Dermis microvascular lymphatic vessel endothelial cell (primary cell): ENCODE measurements at places on chromosomes 3 and 15.
A peak's percentile ranks its signal among the peaks of the same experiment; 100 is the strongest.

DNA sequence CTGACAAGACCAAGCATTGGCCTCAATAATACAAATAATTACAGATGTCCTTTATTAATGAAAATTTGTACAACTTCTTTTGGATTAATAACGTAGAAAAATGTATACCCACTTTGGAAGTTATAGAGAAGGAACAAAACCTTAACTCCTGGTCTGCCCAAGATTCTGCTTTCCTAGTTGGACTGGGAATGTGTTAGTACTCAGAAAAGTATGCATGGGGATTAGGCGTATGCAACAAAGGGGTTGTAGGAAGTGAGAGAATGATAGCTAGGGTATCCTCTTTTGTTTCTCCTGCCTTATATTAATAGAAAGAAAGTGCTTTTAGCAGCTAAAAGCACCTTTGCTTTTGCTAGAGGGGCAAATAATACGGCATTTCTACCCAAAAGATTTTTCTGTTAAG lies 116.2 kb upstream of the LRRFIP2 start:
- DNase-seq, result no peak

- no peak for DNase-seq
Measured at GRCh38 chr15:68441045-68441743, 9.2 kb upstream of the ITGA11 start.

- DNase-seq, result peak; percentile 47
Measured at GRCh38 chr15:93035953-93036810, 52.8 kb downstream of the RGMA start.

DNA sequence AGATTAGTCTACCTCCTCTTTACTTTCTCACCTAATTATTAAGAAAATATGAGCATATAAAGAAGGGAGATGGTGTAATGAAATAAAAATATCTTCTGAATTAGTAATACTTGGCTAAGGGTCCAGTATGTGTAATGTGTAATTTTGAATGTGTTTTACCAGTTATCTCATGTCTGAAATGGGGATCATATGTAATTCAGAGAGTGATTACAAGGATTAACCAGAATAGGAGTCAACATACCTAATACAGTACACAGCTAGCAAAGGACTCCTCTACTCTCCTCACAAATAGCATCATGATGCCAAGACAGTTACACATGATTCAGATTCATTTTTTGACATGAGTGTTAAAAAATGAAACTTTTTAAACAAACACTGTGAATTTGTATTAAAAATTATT lies 570.4 kb downstream of the SI start:
- DNase-seq, result no peak

DNA sequence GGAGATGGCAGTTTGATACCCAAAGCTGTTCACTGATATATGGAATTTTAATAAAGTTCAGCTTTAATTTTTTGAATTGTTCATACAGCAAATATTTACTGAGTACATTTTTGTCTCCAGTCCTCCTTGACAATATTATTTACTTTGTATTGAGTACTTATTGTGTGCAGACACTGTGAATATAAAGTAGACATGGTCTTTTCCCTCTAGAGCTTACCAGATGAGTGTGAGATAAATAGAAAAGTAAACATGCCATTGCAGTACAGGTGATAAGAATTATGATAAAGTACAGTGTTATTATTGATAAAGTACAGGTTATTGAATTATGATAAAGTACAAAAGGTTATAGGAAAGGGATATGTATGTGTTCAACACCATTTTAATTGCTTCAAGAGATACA lies 2.1 kb downstream of the UBA5 start:
- DNase-seq, result no peak

GRCh38 chr3:147038481-147038880 lies 367.9 kb downstream of the ZIC4 start:
- DNase-seq, result no peak

DNA sequence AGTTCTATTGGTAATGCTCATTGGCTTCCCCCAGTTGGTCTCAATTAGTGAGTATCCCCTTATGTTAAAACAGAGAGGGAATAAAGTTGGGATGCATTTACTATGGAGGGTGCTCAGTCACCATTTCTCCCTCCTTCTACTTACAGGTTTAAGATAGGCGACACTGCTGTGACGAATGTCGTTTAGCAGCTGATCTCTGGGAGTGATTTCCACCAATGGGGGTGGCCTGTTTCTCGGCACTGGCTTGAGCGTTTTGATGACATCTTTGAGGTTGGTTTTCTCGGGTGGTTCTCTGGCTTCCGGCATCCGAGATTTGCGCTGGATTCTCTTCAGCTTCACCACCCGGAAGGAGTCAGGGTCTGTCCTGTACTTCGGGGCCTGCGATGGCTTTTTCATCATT lies 3.8 kb downstream of the LMOD3 start:
- no peak for DNase-seq

DNA sequence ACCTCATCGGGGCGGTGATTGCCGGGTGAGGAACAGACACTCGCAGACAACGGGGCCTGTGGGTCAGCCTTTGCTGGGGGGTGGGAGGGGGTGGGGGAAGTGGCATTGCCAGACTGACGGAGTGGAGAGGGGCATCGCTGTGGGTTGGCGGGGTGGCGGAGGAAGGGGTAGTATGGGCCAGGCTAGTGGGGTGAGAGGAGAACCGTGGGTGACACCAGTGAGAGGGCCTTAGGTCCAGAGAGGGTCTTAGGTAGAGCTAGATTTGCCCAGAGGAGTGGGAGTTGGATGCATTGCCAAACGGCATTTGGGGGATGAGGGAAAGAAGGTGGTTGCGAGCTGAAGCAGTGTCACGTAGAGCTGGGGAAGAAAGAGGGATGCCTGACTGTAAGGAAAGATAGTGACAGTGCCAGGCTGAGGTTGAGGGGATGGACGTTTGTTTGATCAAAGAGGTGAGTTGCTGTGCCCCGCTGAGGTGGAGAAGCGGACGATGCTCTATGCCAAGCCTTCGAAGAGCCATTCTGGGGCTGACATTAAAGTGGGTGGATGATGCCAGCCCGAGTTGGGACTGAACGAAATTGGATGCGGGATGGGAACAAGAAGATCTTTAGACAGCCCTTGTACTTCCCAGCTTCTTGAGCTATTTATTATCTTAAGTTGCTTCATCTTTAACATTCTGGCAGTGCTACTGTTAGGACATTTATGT lies 572 bp downstream of the DNAJB11 start:
- no peak for DNase-seq

GRCh38 chr3:194384569-194385001 lies 14.5 kb downstream of the GP5 start:
- DNase-seq, result no peak

- DNase-seq, result peak; percentile 90
Measured at GRCh38 chr3:168876346-168877035, 780.8 kb upstream of the GOLIM4 start.

- no peak for DNase-seq
Measured at GRCh38 chr3:177665122-177665808, 468.0 kb upstream of the TBL1XR1 start.

DNA sequence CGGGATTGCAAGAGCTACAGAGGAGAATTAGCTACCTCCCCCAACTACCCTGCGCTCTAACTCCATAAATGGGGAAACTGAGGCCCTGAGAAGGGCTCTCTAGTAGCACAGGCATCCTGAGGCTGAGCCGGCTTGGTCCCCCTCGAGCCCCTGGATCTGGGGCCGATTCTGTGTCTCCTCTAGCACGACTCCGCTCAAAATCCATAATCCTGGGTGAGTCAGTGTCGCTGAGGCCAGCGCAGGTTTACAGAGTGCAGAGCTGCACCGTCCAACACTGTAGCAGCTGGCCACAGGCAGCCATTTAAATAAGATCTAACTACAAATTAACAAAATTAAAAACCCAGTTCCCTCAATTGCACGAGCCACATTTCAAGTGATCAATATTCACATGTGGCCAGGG lies 10.8 kb downstream of the GATA2 start:
- no peak for DNase-seq

DNA sequence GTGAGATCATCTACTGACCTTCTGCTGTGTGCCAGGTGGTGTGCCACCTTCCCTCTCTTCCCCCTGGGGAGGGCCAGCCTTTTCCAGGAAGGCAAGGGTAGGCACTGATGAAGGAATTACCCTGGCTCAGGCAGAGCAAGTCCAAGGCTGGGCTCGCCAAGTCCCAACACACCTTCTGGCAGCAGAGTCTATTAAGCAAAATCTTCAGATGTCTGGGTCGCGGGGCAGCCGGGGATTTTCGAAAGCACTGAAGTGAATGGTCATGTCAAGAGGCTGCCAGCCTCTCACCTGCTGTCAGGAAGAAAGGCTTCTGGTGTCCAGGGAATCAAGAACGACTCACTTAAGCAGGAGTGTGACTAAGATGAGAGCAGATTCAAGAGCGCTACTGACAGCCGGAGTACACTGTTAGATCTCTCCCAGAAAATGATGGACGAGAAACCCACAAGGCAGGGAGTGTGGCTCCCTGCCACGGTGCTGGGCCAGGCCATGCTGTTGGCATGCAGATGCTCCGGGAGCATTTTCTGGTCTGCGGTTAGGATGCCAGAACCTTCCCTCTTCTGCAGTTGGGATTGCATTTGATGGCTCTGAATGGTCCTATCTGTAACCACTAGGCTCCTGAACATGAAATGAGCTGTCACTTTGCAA lies 479.8 kb downstream of the SHQ1 start:
- no peak for DNase-seq

DNA sequence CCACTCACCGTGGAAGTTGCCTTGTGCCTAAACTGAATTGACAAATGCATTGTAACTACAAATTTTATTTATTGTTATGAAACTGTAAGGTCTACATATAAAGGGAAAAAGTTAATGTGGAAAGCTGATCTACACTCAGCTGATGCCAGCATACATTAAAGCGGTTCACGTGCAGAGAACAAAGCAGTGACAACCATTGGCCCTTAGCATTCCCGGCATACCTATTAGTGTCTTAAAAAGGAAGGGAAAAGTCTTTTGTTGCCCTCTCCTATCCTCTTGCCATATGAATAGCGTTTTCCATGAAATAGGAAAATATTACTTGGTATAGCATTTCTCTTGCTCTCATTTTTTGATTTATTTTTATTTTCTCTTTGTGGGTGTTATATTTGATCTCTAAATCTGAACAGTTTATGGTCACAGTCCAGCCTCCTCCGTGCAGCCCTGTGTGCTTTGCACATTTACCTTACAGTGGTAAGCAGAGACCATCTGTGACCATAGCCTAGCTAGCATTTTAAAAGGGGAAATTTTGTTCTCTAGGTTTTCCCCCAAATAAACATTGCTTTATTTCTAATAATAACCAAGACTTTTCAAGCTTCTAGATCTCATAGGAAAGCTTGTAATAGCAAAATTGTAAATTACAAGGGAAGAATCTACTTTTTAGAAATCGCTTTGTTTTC lies 89.7 kb upstream of the CGNL1 start:
- DNase-seq, result no peak

DNA sequence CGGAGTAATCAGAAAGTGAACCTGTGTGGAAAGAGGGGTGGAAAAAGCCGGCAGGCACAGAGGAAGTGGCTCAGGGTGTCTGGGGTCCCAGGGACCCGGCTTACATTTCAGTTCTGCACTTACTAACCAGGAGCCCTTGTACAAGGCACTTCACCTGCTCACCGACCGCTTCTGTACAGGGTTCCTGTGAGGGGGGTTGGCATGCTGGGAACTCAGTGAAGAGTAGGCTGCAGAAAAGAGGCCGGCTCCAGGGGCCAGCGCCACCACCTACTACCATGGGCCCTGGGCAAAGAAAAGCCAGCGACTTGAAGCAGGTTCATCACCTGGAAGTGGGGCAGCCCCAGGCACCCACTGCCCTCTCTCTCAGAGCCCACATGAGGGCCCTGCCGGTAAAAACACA lies 6.2 kb downstream of the STIMATE start:
- no peak for DNase-seq

DNA sequence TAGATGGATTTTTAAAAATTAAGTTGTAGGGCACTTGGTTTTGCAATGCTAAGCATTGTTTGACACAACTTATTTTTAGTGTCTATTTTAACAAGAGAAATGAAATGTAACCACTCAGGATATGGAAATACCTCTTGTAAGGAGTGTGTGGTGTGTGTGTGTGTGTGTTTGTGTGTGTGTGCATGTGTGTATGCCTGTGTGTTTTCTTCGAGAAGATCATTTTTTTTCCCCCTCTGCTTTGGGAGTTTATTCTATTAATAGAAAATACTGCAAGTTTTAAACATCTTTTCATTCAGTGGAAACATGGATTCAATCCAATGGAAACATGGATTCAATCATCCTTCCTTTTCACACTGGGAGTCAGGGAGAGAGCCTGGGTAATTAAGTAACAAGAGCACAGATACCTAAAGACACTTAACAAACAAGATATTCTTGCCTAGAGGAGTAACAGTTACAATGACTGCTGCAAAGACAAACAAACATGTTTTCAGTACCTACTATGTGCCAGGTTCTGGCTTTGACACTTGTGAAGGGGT lies 567.2 kb upstream of the TBL1XR1 start:
- DNase-seq, result peak; percentile 48

DNA sequence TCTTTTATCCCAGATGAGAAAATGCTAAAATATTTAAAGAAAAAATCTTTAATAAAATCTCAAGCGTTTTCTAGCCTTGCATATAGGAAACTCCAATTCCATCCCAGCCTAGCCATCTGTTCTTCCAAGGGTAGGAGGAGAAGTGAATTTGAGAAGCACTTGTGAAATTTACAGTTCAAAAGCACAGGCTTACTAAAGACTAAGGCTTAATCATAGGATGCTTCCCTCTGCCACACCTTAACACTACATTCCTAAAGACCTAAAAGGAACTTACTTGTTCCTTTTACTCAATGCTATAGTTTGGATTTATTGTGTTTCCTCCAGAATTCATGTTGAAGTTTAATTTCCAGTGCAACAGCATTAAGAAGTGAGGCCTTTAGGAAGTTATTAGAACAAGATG lies 764.8 kb upstream of the CADM2 start:
- no peak for DNase-seq

DNA sequence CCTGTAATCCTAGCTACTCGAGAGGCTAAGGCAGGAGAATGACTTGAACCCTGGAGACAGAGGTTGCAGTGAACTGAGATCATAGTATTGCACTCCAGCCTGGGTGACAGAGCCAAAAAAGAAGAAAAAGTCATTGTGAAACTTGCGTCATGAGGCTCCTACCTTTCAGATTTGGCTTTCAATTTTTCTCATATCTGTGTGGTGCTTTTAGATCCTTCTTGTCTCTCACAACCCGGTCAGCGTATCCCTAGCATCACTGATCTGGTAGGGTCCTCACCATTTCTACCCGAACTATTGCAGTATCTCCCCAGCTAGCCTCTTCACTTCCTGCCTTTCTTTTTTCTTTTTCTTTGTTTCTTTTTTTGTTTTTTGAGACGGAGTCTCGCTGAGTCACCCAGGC lies 21.6 kb upstream of the GCNT3 start:
- DNase-seq, result no peak

DNA sequence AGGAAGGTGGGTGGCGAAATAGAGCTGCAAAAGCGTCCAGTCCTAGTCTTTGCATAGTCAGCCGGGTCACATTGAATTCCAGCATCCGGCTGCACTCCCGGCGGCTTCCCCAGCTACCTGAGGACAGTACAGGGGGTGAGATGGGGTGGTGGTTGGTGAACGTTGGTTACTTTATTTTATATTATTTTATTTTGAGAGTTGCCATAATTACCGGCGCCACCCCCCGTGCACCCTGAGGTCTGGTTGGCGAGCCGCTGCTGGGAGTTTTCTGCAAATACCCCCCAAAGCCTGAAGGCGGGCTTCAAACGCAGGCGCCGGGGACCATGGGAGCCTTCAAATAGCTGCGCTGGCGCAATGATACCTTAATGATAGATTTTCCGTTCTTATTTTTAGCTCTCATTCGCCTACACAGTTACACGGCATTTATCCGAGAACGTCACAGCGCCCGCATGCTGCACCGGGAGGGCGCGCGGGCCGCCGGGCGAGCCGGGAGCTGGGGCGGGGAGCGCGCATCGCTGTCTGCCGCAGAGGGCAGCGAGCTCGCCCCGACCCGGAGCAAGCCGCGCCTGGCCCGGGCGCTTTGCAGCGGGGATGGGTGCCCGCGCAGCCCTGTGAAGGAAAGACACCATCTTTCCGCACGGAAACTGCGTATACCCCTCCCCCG lies 756 bp upstream of the RASGRF1 start:
- DNase-seq, result no peak
